ENCODE measurements at places on chromosomes 12 and 14. TPM values are rescaled to one million over a fixed set of nuclear protein-coding genes. Genes with fewer than 3 reads are reported as not detected.

DNA sequence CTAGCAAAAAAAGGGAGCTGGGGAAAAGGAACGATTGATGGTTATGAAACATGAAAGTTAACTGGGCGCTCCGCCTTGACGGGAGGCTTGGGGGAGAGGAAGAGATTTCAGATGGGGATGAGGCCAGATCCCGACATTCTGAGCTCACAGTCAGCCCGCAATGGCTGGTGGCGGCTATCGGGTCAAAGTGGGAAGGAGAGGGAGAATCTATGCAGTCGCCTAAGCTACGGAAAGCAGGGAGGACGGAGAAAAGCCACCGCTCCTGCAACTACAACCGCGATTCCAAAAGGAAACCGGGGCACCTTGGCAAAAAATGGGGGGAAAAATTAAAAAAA, 502 bp downstream of the MPHOSPH9 start:
- H3K27me3 ChIP-seq = no peaks in the 10 kb centered on the region
- H3K4me3 ChIP-seq = peak overlapping the region; percentile 96
- H3K36me3 ChIP-seq = peaks cover 52% of the 10 kb centered on the region

DNA sequence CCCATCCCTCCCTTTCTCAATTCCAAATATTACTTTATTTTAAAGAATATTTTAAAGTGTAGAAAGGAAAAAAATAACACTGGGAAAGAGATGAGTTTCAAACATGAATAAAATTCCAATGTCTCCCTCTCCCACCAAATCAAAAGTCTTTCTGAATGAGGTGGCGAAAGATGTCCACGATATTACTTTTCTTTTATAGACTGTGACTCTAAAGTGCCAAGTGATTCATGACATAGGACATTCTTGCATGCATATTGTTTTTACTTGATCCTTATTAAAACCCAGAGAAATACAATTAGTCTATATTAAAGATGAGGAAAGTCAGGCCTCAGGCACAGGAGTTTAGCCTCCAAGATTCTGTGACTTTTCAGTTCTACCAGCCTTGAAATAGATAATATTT, 16.0 kb upstream of the LUM start:
- H3K27ac ChIP-seq = no peak overlapping the region
- DNase-seq = no peak
- no peaks in the 10 kb centered on the region for H3K36me3 ChIP-seq
- H3K4me1 ChIP-seq = no peaks in the 10 kb centered on the region

- no peaks in the 10 kb centered on the region for H3K36me3 ChIP-seq
- H3K4me3 ChIP-seq = no peak overlapping the region
- H3K27ac ChIP-seq = no peak overlapping the region
- peaks cover 6% of the 10 kb centered on the region for H3K4me1 ChIP-seq
Measured at GRCh38 chr12:74889563-74890236, 319.9 kb downstream of the KCNC2 start.

DNA sequence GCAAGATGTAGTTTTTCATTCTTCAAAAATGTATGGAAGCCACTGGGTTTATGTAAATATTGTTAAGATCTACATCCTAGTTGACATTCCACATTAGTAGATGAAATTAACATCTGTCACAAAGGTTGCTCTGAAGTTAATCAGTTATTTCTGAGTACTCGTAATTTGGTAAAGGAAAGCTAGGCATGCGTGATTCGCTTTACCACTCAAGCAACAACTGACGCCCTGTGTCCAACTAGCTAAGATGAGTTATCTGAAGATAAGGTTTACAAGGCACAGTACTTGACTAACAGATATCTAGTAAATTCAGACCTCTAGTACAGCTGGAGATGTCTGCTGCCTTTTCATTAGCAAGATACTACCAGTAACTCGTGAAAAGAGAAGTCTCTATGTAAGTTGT, 14.1 kb downstream of the PRKD1 start:
- no peak overlapping the region for H3K27ac ChIP-seq
- H3K4me1 ChIP-seq = no peaks in the 10 kb centered on the region
- no peak overlapping the region for H3K4me3 ChIP-seq
- no peaks in the 10 kb centered on the region for H3K27me3 ChIP-seq
- no peak for DNase-seq
- no peaks in the 10 kb centered on the region for H3K36me3 ChIP-seq

DNA sequence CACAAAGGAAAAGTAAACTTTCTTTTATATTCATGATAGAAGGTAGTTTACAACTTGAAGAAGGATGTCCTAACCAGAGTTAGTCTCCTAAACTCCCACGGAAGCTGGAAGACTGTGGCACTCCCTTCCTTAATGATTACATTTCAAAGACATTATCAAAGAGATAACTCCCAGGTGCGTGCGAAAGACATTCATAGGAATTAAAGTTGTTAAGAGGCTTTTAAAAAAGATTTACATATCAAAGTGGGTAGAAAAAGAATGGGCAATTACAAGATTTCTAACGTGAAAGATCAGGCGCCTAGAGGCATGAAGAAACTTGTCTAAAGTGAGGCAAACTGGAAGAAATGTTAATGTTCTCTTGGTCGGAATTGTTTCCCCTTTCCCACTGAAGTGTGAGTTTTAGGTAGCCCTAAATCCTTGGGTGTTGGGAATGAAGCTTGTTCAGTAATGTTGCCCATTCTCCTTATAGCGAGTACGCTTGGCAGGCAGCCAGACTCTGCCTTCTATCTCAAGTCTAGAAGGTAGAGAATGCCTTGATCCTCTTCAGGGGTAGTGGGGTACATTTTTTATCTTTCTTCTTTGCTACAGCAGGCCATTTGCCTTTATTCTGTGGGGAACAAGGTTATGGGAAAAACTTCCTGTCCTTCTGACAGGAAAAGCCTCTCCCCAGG, 642.0 kb downstream of the SLC6A15 start:
- H3K36me3 ChIP-seq = no peaks in the 10 kb centered on the region
- H3K27ac ChIP-seq = no peak overlapping the region
- no peaks in the 10 kb centered on the region for H3K4me1 ChIP-seq
- DNase-seq = no peak
- no peaks in the 10 kb centered on the region for H3K27me3 ChIP-seq

GRCh38 chr14:75229661-75230139, 48.9 kb upstream of the FOS start:
- H3K27ac ChIP-seq = no peak overlapping the region
- no peak overlapping the region for H3K4me3 ChIP-seq
- DNase-seq = no peak
- H3K4me1 ChIP-seq = peaks cover 39% of the 10 kb centered on the region
- H3K36me3 ChIP-seq = no peaks in the 10 kb centered on the region

DNA sequence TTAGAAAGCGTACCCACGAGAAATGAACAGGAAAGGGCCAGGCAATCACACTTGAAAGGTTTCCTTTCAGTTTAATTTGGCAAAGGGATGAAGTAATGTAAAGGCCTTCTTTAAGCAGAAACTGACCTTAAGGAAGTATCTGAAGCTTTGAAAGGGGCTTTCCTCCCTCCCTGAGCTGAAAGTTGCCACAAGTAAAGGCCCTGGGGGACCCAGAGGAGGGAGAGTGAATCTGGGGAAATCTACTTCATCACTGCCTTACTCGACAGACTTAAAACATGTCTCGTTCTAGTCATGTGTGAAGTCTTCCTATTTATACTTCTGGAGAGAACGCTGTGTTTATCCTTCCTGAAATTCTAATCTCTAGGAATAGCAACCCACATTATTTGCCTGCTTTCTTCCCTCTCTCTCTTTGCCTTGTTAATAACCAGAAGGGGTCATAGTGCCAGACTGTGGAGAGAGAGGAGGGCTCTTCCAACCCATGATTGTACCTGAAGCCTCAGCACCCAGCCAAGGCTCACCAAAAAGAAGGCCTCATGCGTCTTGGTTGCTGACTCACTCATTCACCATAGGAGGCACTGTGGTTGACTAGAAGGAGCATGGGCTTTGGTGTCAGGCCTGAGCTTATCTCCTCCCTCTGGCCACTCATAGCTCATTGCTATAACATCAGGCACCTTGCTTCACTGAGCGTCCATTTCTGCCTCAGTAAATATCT, 10.2 kb upstream of the GPX2 start:
- no peaks in the 10 kb centered on the region for H3K36me3 ChIP-seq
- no peak overlapping the region for H3K27ac ChIP-seq
- DNase-seq = no peak
- no peak overlapping the region for H3K4me3 ChIP-seq

- no peaks in the 10 kb centered on the region for H3K27me3 ChIP-seq
- H3K4me3 ChIP-seq = no peak overlapping the region
- no peak overlapping the region for H3K27ac ChIP-seq
- H3K4me1 ChIP-seq = peaks cover 8% of the 10 kb centered on the region
Measured at GRCh38 chr12:118271770-118272417, 100.8 kb downstream of the TAOK3 start.

GRCh38 chr12:128078301-128078971, 188.5 kb upstream of the TMEM132C start:
- no peaks in the 10 kb centered on the region for H3K36me3 ChIP-seq
- H3K27me3 ChIP-seq = no peaks in the 10 kb centered on the region
- no peaks in the 10 kb centered on the region for H3K4me1 ChIP-seq
- DNase-seq = no peak
- no peak overlapping the region for H3K27ac ChIP-seq

DNA sequence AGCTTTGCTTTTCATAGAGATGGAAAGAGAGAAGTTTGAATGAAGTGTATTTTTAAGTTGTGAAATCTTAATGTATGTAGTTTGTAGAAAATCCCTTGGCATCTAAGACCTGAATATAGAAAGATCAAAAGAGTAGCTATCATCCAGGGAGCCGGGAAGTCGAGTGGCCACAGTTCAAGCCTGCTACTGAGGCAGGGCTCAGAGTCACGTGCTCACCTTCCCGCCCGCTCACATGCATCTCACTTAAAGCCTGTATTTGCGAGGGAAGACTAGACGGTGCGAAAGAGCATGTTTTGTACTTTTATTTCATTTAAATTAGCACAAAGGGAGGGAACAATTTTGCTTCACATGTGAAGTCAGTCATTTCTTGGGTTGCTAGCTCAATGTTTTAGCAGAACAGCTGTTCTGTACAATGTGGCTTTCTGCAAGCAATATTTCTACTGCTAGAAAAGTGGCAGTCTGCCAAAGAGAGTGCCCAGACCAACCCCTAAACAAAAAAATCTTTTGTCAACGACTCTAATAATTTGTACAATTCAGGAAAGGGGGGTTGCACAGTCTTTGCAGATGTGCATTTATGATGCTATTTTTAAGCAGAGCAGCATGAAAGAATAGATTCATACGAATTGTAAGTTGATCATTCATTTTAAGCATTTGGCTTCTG, 290.7 kb downstream of the NPAS3 start:
- no peak overlapping the region for H3K4me3 ChIP-seq
- no peaks in the 10 kb centered on the region for H3K36me3 ChIP-seq
- H3K4me1 ChIP-seq = no peaks in the 10 kb centered on the region
- no peaks in the 10 kb centered on the region for H3K27me3 ChIP-seq

DNA sequence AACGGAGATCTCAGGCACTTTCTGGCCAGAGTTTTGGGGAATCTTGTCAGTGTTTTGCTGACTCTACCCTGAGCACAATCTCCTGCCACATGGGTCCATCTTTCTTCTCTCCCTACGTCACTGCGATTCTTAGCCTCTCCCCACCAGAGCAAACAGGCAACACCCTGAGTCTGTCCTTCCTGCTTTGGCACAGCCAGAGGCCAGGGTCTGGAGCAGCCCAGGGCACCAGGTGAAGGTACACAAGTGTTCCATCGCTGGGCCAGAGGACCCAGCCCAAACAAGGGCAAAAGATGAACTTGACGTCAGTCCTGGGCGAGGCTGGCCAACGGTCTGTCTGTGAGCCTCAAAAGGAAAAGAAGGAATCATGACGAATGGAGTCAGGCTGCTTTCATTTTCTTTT, 12.7 kb upstream of the CCDC177 start:
- H3K4me1 ChIP-seq = peaks cover 11% of the 10 kb centered on the region
- peaks cover 7% of the 10 kb centered on the region for H3K27me3 ChIP-seq
- H3K4me3 ChIP-seq = no peak overlapping the region
- H3K36me3 ChIP-seq = no peaks in the 10 kb centered on the region

GRCh38 chr12:105399428-105400081, 69.1 kb downstream of the C12orf75 start:
- H3K4me3 ChIP-seq = no peak overlapping the region
- no peaks in the 10 kb centered on the region for H3K4me1 ChIP-seq
- no peak for DNase-seq
- no peak overlapping the region for H3K27ac ChIP-seq
- peaks cover 63% of the 10 kb centered on the region for H3K36me3 ChIP-seq
- no peaks in the 10 kb centered on the region for H3K27me3 ChIP-seq

The TRIM9 gene
- 0.46 TPM for total RNA-seq

The RD3L gene
- total RNA-seq = not detected

The TAS2R8 gene
- not detected for total RNA-seq

The NUMB gene
- total RNA-seq = 52.4 TPM

The KRT6A gene
- not detected for total RNA-seq

The HNF1A gene
- not detected for total RNA-seq

The AKT1 gene
- total RNA-seq = 145 TPM

The KRT74 gene
- not detected for total RNA-seq

The BEGAIN gene
- total RNA-seq = 3.4 TPM

The ZDHHC22 gene
- total RNA-seq = not detected

The CLEC1A gene
- total RNA-seq = not detected

The ADAM21 gene
- not detected for total RNA-seq

The MYH7 gene
- 0.02 TPM for total RNA-seq

All from activated T-helper 2 cell treated with anti-CD3 and anti-CD28 coated beads, Interferon-gamma antibody, Interleukin-2, Interleukin-4, amounts not matched to agents 10 μg/mL and 5 μg/mL and 100 μg/mL, durations not matched to agents 14 hours and 24 hours and 36 hours (primary cell).